Suprapubic skin (tissue), 4 donors: ENCODE measurements at places on chromosomes 7 and 10. TPM values are rescaled to one million over a fixed set of nuclear protein-coding genes. Genes with fewer than 3 reads are reported as not detected.

DNA sequence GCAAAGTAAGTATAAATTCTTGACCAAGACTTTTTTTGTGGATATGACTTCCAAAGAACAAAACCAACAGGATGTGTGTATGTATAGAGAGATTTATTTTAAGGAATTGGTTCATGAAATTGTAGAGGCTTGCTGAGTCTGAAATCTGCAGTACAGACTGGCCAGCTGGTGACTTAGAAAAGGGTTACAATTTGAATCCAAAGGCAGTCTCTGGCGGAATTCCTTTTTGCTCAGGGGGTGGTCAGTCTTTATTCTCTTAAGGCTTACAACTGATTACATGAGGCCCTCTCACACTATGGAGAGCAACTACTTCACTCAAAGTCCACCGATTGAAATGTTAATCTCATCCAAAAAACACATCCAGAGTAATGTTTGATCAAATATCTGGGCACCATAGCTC, 100.1 kb upstream of the IMMP2L start:
- DNase-seq, result no peak

The GRM3 gene
- not detected for total RNA-seq

DNA sequence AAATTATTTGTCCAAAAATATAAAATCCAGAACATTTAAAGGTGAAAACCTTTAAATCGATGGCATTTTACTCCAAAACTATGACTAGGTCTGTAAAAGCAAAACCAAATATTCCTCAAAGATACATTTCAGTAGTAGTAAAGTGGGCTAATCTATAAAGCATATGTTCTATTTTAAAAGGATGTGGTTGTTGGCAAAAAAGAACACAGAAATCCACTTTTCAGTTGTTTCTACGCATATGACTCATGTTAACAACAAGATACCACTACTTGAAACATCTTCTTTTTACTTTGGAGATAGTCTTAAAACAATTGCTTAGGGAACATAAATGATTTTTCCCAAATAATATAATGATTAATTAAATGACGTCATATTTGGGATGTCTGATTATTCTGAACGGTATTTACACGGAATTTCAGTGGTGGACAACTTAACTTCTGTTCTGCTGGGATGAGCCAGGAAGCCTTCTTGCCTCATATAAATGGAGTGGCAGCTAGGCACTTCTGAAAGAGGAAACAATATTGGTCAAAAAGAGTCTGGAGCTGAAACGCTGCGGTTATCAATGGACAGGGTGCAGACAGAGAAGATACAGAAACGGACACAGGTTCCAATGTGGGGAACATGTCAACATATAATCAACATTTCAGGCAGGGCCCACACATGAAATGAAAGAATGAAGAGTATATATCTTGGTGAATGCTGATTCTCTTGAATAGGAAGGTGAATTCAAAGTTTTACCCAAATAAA, 78.5 kb downstream of the ETV1 start:
- no peak for DNase-seq

DNA sequence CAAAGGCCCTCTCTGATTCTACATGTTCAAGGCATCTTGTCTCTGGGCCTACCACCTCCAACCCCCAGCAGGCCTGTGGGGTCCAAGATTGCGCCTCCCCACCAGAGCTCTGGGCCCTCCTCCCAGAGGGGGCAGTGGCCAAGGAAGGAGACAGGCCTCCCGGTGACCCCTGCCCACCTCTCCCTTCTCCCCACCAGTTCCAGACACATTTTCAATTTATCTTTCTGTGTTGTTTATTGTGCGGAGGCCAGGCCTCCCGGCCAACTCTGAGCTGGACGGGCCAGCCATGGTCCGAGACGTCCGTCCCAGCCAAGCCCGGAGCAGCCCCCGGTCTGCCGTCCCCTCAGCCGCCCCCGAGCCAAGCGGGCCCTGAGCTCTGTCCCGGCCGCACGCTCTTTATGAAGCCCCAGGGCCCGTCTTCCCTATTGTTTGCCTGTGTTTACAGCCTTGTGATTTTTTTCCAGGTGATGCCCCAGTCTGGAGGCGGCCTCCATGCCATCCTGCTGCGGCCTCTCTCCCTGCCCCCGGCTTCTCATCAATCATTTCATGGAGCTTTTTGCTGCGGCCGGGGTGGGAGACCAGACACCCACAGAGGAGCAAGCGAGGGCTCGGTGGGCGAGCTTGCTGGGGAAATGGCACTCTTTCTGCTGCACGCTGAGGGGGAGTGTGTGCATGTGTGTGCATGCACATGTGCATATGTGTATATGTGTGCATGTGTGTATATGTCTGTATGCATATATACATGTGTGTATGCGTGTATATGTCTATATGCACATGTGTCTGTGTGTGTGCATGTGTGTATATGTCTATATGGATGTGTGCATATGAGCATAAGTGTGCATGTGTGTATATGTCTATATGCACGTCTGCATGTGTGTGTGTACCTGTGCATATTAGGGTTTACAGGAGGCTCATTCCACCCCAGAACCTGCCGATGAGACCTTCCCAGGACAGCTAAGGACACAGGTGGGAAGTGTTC, 52.7 kb upstream of the ELN start:
- DNase-seq, result peak; percentile 37

GRCh38 chr7:123823898-123824753, 20.8 kb upstream of the HYAL4 start:
- no peak for DNase-seq
